SK-N-SH (cell line): ENCODE measurements at places on chromosomes 11 and 22. TPM values are rescaled to one million over a fixed set of nuclear protein-coding genes. Genes with fewer than 3 reads are reported as not detected.

DNA sequence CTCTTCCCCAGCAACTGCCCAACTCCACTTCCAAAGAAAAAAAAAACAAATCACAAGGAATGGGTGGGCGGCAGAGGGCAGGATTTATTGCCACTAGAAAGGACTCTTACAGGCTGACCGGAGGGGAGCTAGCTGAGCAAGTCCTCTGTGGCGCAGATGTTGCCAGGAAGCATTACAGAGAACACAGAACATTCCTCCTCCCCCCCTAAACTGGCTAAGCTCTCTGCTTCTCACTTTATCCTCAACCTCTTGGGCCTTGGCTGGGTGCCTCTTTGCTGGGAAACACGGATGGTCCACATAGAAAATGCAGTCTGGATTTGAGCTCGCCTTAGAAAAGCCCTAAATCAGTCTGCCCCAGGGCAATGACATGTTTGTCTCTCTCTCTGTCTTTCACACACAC, 12.6 kb upstream of the FJX1 start:
- H3K27me3 ChIP-seq, result no peaks in the 10 kb centered on the region
- H3K4me1 ChIP-seq, result peaks cover 5% of the 10 kb centered on the region; the same call in 1 of the 2 replicates
- no peak for DNase-seq
- no peaks in the 10 kb centered on the region for H3K36me3 ChIP-seq
- H3K27ac ChIP-seq, result no peak overlapping the region

DNA sequence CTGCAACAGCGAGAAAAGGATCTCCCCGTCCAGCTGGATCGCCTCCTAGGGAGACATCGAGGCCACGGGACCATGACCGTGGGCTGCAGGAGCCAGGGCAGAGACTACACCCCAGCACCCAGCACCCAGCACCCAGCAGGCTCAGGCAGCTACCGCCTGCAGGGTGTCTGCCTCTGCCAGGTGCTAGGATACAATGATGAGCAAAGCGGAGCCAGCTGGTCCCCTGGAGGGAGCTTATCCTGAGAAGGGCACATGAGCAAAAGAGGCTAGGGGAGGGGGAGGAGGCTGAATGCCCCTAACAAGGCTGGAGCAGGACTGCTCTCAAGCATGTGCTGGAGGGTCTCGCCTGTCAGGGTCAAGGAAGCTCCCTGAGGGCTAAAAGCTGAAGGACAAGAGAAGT, 4.8 kb upstream of the CASTOR1 start:
- no peak overlapping the region for H3K27ac ChIP-seq
- H3K4me1 ChIP-seq, result peaks cover 19% of the 10 kb centered on the region; the same call in 1 of the 2 replicates
- H3K27me3 ChIP-seq, result no peaks in the 10 kb centered on the region

- H3K36me3 ChIP-seq, result no peaks in the 10 kb centered on the region
- no peak for DNase-seq
- H3K4me3 ChIP-seq, result no peak overlapping the region
- peaks cover 25% of the 10 kb centered on the region for H3K4me1 ChIP-seq
Measured at GRCh38 chr11:95254716-95255115, 23.7 kb upstream of the SESN3 start.

DNA sequence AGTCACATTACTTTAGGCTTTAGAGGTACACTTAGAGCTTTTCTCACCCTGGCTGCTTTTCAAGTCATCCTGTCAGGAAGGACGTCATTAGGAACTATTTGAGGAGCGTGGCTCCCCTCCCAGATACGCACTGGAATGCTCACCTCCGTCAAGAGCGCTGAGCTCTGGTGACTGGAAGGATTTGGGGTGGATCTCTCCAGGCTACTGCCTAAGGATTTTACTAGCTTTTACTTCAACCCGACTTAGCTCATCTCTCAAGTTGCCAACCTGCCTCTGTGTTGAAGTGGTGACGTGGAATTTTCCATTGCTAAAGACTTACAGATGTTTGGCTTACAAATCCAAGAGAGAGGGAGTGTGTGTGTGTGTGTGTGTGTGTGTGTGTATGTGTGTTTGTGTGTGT, 355.3 kb upstream of the CCDC90B start:
- H3K4me3 ChIP-seq, result no peak overlapping the region
- H3K27ac ChIP-seq, result no peak overlapping the region
- peaks cover 5% of the 10 kb centered on the region; the same call in 1 of the 2 replicates for H3K27me3 ChIP-seq
- peaks cover 10% of the 10 kb centered on the region; the same call in 1 of the 2 replicates for H3K4me1 ChIP-seq
- H3K36me3 ChIP-seq, result no peaks in the 10 kb centered on the region

The SLC5A4 gene
- polyA plus RNA-seq, result 0.15 and 0.18 TPM in 2 replicates

The DRD2 gene
- polyA plus RNA-seq, result 0.10 and 0.18 TPM in 2 replicates
